ENCODE measurements at places on chromosomes 7 and 10.

DNA sequence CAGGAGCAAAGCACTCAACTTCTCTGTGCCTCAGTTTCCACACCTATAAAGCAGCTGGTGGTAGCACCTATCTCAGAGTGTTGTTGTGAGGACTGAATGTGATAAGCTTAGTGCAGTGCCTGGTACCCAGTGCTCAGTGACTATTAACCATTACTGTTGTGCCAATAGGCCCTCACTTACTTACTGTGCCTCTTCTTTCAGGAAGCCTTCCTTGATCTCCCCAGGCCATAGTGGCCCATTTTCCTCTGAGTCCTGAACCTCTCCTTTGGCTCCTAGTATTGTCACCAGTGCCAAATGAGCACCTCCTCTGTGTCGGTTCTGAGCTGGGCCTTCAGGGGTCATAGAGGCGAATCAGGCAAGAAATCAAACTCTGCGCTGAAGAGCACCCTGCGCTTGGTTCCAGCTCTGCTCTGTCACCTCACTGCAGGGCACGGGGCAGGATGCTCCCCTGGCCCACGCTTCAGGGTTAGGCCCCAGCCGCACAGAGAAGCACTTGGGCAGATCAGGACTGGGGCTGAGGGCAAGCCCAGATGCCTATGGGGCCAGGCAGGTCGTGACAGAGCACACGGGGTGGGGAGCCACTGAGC lies 2.5 kb downstream of the CALHM1 start:
- DNase-seq, result no peak

- no peak for DNase-seq
These were observed 20.8 kb upstream of the OPTN start for GRCh38 chr10:13078912-13079775.

DNA sequence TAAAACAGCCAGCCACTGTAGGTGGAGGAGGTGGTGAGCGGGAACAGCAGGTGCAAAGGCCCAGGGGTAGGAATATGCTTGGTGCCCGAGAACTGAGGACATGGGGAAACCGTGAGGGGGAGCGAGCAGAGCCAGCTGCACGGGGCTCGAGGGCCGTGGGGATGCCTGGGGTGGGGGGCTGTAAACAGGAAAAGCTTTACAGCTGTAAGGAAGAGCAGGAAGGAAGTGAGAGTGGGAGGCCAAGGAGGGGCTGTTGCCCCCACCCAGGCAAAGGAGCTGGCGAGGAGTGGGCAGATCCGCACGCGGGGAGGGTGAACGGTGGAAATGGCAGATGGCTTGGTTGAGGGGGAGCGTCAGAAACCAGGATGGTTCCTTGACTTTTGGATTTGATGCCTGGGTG lies 34.4 kb downstream of the ZMIZ1 start:
- DNase-seq, result no peak

GRCh38 chr7:117995850-117996650 lies 122.8 kb upstream of the CTTNBP2 start:
- no peak for DNase-seq

GRCh38 chr10:4649471-4649870 lies 176.5 kb upstream of the AKR1E2 start:
- DNase-seq, result no peak

GRCh38 chr10:42926843-42927242 lies 144.2 kb downstream of the BMS1 start:
- DNase-seq, result no peak

- DNase-seq, result no peak
These were observed 242.5 kb downstream of the REEP3 start for GRCh38 chr10:63763744-63764143.

- DNase-seq, result no peak
These were observed 145.0 kb downstream of the RNF216 start for GRCh38 chr7:5636446-5636835.

DNA sequence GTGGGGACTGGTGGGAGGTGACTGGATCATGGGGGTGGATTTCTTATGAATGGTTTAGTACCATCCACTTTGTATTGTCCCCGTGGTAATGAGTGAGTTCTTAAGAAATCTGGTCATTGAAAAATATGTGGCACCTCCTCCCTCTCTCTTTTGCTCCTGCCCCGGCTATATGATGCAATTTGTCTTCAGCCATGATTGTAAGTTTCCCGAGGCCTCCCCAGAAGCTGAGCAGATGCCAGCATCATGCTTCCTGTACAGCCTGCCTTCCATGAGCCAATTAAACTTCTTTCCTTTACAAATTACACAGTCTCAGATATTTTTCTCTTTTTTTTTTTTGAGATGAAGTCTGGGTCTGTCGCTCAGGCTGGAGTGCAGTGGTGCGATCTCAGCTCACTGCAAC lies 2.6 kb upstream of the KDM7A start:
- no peak for DNase-seq

GRCh38 chr10:24453404-24453830 lies 244.5 kb downstream of the KIAA1217 start:
- no peak for DNase-seq

DNA sequence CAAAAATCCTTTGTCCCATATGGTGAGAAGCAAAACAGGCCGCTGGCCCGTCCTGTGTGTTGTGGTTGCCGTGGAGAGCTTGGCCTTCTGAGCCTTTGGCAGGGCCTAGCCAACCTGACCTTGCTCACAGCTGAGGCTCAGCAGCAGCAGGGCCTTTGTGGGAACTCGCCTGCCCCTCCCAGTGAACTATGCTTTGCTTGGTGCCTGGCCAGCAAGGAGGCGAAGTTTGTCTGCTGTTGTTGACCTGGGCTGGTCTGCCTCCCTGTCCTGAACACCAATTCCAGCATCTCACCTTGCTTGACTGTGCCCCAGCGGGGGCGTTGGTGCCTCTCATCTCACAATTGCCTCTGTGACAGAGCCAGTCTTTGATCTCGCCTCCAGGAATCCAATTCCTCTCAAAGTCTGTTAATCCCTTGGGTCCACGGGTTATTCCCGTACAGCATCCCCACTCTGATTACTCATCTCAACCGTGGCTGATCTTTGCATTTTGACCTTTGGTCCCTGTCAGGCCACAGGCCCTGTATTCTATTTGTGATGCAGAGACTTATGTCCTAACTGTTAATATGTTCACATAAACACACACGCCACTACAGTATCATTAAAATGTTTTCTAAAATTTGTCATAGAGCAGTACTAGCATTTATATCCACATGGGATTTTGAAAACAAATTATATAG lies 22.6 kb downstream of the EPDR1 start:
- no peak for DNase-seq

- DNase-seq, result no peak
These were observed 73.9 kb downstream of the PRLHR start for GRCh38 chr10:118521415-118522117.

GRCh38 chr7:123769371-123769770 lies 20.6 kb upstream of the WASL start:
- DNase-seq, result no peak

- DNase-seq, result no peak
These were observed 13.1 kb downstream of the PLCE1 start for GRCh38 chr10:94006591-94007550.

- peak; percentile 59 for DNase-seq
These were observed 1.1 kb downstream of the HNRNPA2B1 start for GRCh38 chr7:26199301-26200037.

GRCh38 chr10:13961097-13961496 lies 369.6 kb downstream of the FRMD4A start:
- DNase-seq, result no peak

- DNase-seq, result no peak
These were observed 16.2 kb upstream of the SPOCK2 start for GRCh38 chr10:72104472-72105097.

DNA sequence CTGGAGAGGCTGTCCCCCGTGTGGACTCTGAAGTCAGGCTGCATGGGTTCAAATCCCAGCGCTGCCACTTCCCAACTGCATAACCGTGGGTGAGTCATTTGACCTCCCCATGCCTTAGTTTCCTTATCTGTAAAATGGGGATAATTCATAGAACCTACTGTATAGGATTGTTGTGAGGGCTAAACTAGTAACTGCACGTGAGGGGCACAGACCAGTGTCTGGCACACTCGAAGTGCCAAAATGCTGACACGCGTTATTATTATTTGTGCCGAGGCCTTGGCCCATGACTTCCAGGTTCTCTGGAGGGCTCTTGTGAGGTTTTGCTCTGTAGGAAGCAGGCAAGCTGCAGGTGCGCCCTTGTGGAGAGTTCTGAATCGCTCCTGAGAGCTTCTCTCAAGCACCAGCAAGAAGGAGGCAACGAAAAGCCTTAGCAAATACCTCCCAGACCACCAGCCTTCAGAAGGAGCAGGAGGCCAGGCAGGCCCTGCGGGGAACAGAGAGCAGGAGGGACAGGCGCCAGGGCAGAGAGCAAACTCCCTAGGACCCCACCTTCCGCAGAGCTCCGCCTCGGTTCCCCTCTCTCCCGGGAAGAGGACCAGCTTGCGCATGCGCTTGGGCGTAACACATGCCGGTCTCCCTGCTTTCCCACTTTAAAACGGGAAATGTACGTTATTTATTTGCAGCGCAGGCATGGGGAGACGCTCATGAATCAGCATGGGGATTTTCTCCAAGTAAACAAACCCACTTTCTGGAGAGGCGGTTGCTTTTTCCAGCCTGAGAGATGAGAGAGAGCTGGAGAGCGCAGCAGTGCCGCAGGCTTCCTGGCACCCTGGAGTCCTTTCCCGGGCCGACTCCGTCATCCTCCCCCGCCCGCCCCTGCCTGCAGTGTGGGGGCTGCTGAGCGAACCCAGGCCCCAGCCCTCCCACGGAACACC lies 39.6 kb downstream of the SORCS3 start:
- DNase-seq, result no peak

GRCh38 chr7:17062151-17063044 lies 180.6 kb upstream of the AGR3 start:
- no peak for DNase-seq

- no peak for DNase-seq
These were observed 53.1 kb downstream of the SHOC2 start for GRCh38 chr10:110972231-110973134.

DNA sequence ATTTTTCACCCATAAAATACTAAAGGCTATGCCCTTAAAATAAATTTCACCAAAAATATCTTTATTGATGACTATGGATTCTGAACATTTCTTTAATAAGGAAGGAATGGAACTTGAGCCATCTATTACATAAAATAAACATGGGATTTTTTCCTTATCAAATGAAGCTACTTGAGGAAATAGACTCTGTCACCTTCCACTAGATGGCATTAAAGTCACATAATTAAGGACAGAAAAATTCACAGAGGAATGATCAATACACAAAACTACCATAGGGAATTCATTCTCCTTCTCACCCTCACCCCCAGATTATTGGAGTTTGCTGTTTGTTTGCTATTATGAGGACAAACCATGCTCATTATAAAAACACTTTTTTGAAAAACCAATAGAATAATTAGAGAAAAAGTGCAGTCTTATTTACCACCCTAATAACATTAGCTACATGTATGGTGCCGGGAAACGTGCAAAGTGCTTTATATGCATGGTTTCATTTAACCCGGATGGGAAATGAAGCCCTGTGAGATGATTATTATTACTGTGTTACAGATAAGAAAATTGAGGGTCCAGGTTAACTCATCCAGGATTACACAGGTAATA lies 21.1 kb upstream of the FOXI2 start:
- DNase-seq, result no peak

- DNase-seq, result no peak
These were observed 16.7 kb upstream of the MAP3K8 start for GRCh38 chr10:30417301-30417700.

- DNase-seq, result peak; percentile 35
These were observed 10.7 kb upstream of the SLIT1 start for GRCh38 chr10:97196223-97197029.

GRCh38 chr10:94607111-94607510 lies 61.5 kb downstream of the HELLS start:
- no peak for DNase-seq

DNA sequence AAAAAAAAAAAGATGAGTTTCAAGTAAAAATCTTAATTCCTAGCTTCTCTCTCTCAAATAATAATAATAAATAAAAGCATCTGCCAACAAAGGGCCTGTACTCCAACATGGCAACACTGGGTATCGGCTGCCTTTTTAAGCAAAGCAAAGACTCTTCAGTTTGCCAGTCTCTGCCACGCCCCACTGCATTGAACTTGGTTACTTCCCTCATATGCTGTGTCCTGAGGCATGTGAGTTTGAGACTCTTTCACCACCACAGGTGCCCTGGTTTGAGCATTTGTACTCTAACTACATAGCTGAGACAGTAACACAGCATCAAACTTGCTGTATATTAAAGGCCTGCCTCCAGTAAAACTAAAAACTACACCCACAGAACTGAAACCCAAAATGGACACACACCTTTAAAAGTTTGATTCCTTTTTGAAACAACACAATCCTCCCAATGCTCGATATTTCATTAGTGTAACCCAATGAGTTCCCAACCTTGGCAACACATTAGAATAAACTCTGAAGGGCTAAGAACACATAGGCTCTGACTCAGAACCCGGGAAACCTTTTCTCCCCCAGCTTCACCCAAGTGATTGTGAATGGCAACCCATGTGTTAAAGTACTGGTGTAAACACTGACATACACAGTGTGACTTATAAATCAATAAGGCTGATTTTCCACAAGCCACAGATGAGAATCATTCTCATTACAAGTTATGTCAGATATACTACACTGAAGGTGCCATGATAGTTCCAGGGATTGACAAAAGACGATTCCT lies 12.0 kb downstream of the JAZF1 start:
- no peak for DNase-seq

- no peak for DNase-seq
These were observed 886.1 kb downstream of the SORCS1 start for GRCh38 chr10:106278383-106278782.

- DNase-seq, result no peak
These were observed 48.3 kb downstream of the ZMIZ1 start for GRCh38 chr10:79116801-79117723.

GRCh38 chr10:104326991-104327610 lies 11.2 kb downstream of the ITPRIP start:
- no peak for DNase-seq

DNA sequence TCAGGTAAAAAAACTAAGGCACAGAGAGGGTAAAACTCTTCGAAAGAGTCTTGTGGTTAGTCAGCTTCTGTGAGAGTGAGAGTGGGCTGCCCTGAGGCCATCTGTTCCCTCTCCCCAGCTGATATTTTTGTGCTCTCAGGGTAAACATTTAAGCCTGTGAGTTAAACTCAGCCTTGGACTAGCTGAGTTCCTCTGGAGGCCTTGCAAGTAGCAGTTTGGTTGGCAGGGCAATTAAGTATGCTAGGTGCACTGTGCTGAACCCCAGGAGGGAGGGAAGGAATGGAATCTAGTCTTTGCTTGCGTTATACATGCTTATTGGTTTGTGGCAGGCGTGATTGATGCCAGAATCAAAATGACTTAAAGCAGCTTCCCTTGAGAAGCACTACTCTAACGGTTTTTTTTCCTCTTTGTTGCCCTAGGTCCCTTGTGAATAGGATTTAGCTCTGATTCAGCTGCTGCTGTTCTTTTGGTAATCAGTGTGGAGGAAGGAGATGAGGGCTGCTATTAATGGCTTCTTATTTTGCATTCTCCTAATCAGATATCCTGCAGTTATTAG lies 140.2 kb downstream of the AUTS2 start:
- DNase-seq, result no peak
